ENCODE measurements at places on chromosomes 1 and 21. TPM values are rescaled to one million over a fixed set of nuclear protein-coding genes. Genes with fewer than 3 reads are reported as not detected.

GRCh38 chr1:155473151-155473821 lies 89.3 kb downstream of the ASH1L start:
- no peak for DNase-seq

GRCh38 chr1:27602462-27603308 lies 1.3 kb downstream of the AHDC1 start:
- no peak for DNase-seq

DNA sequence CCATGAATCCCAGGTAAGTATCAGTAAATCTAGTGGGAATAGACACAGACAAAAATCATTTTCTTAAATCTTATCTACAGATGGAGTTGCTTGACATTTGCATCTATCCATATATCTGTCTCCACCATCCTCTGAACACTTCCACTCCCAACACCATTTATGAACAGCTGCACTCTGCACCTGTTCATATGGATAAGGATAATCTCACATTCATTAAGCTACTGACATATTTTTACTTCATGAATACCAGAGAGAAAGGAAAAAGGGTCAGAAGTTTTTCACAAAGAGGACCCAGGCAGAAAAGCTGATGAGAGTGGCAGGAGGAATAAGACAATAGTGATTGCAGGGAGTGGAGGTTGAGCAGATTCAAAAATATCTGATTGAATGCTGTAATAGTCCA lies 222.6 kb downstream of the DNAH14 start:
- DNase-seq, result no peak

DNA sequence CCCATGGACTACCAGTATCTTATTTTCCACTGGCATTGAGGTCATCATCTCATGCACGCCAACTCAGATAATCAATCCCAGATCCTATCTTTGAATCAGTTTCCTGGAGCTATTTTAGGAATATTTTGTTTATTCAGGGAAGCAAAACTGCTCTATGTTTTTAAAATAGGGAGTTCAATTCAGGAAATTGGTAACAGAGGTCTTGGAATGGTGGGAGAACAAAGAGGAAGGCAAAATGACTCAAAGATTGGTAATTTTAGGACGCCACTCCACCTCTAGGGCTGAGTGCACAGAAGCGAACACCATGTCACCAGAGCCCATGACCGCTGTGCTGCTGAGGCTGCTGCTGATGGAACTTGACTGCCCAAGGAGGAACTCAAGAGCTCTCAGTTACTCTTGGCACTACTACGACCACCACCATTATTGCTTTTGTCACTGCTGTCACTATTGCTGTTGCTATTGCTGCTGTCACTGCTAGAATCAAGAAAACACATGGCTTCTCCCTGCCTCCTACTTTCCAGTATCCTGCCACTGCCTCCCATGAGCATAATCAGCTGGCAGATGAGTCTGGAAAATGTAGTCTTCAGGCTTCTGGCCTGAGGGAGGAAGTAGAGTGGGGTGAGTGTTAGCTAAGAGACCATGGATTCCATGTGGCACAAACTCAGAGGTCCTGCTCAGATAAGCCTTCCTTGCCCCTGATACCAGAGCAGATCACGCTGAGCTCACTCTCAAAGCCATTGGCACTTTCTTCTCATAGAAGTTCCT lies 71.6 kb upstream of the CNIH3 start:
- no peak for DNase-seq

- DNase-seq, result no peak
Observed at GRCh38 chr1:119485201-119485600, 21.8 kb upstream of the HSD3B1 start.

DNA sequence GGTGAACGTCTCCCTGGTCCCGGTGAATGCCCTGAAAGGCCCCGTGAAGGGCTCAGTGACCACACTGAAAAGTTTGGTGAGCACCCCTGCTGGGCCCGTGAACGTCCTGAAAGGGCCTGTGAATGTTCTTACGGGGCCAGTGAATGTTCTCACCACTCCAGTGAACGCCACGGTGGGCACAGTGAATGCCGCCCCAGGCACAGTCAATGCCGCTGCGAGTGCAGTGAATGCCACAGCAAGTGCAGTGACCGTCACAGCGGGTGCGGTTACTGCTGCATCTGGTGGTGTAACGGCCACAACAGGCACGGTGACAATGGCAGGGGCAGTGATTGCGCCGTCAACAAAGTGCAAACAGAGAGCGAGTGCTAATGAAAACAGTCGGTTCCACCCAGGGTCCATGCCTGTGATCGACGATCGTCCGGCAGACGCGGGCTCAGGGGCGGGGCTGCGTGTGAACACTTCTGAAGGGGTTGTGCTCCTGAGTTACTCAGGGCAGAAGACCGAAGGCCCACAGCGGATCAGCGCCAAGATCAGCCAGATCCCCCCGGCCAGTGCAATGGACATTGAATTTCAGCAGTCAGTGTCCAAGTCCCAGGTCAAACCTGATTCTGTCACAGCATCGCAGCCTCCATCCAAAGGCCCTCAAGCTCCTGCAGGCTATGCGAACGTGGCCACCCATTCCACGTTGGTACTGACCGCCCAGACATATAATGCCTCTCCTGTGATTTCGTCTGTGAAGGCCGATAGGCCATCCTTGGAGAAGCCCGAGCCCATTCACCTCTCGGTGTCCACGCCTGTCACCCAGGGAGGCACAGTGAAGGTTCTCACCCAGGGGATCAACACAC lies 41.5 kb downstream of the ZBTB17 start:
- DNase-seq, result no peak

GRCh38 chr1:30526652-30527345 lies 196.6 kb downstream of the MATN1 start:
- no peak for DNase-seq

DNA sequence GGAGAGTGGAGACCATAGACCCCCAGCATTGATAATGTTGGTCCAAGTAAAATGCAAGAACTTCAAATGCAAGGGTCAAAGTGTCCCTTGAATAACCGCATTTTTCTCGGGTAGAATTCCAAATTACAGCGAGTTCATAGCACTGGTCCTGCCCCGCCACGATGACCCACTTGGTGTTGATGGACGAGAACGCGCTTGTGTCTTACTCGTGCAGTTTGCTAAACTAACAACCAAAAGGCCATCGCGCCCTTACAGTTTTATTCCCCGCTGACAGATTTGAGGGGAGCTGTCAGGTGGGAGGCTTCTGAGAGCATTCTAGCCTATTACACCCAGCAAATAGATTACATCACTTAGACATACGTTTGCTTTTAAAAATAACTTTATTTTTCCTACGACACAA lies 17.3 kb upstream of the TSPEAR start:
- DNase-seq, result no peak

GRCh38 chr1:174158767-174159251 lies 511 bp upstream of the RABGAP1L start:
- DNase-seq, result no peak

- no peak for DNase-seq
Observed at GRCh38 chr1:167790117-167790516, 68.3 kb downstream of the MPZL1 start.

- no peak for DNase-seq
Observed at GRCh38 chr1:91729621-91730358, 156.2 kb downstream of the TGFBR3 start.

DNA sequence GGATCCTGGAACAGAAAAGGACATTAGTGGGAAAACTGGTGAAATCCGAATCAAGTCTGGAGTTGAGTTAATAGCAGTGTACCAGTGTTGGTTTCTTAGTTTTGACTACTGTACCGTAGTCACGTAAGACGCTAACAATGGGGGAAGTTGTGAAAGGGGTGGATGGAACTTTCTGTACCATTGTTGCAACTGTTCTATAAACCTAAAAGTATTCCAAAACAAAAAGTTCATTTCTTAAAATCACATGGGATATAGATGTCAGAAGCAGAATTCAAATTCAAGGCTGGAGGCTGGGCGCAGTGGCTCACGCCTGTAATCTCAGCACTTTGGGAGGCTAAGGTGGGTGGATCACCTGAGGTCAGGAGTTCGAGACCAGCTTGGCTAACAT lies 16.9 kb downstream of the ARHGEF19 start:
- no peak for DNase-seq

DNA sequence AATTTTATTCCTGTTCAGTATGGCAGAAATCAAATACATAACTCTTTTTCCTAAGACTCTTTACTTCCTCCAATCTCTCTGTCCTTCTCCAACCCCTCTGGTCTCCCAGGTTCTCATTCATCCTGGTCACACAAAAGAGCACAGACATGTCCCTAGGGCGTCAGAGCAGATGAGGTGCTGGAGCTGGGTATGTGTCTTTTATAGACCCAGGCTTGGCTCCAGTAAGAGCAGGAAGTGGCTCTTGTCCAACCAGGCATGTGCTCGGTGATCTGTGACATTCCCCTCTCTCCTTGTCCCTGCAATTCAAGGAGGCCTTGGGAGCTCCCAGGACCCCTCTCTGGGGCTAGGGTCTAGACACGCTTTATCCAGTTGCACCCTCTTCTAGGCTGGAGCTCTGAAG lies 18.0 kb upstream of the LCE2D start:
- no peak for DNase-seq

SPRTN gene
- polyA plus RNA-seq, result 10.9 TPM

GBP2 gene
- polyA plus RNA-seq, result 1.9 TPM

KRTAP12-2 gene
- polyA plus RNA-seq, result not detected

ZNF669 gene
- 16.1 TPM for polyA plus RNA-seq

KRTAP27-1 gene
- polyA plus RNA-seq, result not detected

TNFRSF8 gene
- polyA plus RNA-seq, result 0.43 TPM

LCE1D gene
- polyA plus RNA-seq, result not detected

KCNJ15 gene
- 231 TPM for polyA plus RNA-seq

SYDE2 gene
- polyA plus RNA-seq, result 10.1 TPM

ARHGAP29 gene
- polyA plus RNA-seq, result 93.2 TPM
